Osteoblast (primary cell): ENCODE measurements at places on chromosomes 5 and 9. TPM values are rescaled to one million over a fixed set of nuclear protein-coding genes. Genes with fewer than 3 reads are reported as not detected.
A peak's percentile ranks its signal among the peaks of the same experiment; 100 is the strongest.

FOXD4 gene
- total RNA-seq = 0.29 and 0.36 TPM in 2 replicates

RMRP gene
- total RNA-seq = 88,726 and 110,601 TPM in 2 replicates

CDC20B gene
- not detected in 2 replicates for total RNA-seq

FAM81B gene
- not detected in 2 replicates for total RNA-seq

LECT2 gene
- not detected in 2 replicates for total RNA-seq

C9orf153 gene
- under 0.01 and 0.59 TPM in 2 replicates for total RNA-seq

SPATA9 gene
- total RNA-seq = 0.36 and 1.2 TPM in 2 replicates

IRX1 gene
- 1.4 and 3.2 TPM in 2 replicates for total RNA-seq

TNC gene
- 611 and 664 TPM in 2 replicates for total RNA-seq

FGFR4 gene
- total RNA-seq = 0.29 and 1.1 TPM in 2 replicates

OR2V1 gene
- not detected in 2 replicates for total RNA-seq

NSG2 gene
- total RNA-seq = not detected in 2 replicates

EDIL3 gene
- 366 and 406 TPM in 2 replicates for total RNA-seq

MYOT gene
- not detected in 2 replicates for total RNA-seq

PFN3 gene
- not detected in 2 replicates for total RNA-seq

DNA sequence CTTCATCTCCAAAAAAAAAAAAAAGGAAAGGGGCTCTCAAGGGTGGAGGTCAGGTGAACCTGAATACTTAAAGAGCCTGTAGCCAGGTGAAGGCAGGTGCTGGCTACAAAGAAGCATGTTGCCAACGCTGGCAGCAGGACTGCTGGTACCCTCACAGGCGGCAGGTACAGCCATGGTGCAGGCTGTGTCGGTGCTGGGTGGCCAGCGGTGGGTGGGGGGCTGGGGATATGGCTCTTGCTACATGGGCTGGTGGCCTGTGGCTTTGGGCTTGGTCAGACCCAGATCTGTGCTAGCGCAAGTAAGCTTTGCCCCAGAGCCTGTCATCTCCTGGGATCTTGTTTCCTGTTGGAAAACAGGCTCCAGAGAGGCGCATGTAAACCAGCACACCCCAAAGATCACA is 86.3 kb upstream of the PHYKPL start:
- no peak for DNase-seq

GRCh38 chr5:123207081-123207537 is 118.1 kb downstream of the PRDM6 start:
- DNase-seq = peak; percentile 38

DNA sequence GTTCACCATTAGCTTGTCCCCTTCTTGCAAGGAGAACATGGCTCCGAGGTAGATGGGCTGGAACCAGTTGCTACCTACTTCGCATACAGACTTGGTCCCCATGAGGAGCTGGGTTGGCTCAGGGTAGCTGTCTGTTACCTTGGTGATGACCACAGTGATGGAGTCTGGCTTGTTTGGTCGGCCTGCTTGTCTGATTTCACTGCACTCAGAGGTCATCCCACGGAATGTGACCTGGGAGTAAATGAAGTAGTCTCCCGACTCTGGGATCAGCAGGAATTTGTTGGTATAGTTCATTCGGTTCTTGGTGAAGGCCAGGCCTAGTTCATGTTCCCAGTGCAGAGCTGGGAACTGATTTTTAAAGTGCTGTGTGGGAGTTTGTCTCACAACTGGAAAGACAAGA is 15.3 kb downstream of the TNFSF15 start:
- no peak for DNase-seq

- peak; percentile 49 for DNase-seq
Observed at GRCh38 chr9:4490705-4491625, 697 bp downstream of the SLC1A1 start.

- DNase-seq = peak; percentile 94
Observed at GRCh38 chr5:139651043-139651834, 3.1 kb downstream of the CXXC5 start.

GRCh38 chr5:99034336-99034735 is 105.5 kb upstream of the CHD1 start:
- no peak for DNase-seq

DNA sequence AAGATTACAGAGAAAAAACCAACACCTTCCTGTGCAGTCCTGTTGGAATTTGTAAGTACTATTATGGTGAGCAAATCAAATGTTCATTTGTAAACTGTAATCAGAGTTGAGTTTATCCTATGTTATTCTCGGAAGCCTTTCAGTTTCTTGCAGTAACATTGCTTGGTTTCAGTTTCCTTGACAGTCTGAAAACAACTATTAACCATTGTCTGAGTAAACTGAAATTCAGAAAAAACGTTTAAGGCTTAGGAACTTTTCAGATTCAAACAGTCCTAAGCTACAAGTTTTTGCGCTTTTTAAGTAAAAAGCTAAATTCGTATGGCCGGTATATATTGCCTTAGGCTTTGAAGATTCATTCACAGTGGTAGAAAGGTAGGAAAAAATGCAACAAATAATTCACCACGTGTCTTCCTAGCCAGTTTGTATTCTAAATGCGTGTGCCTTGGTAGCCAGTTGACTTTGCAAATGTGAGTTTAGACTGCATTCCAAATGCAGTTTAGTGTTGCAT is 2.5 kb downstream of the GPBP1 start:
- DNase-seq = peak; percentile 81

GRCh38 chr9:15724612-15725011 is 171.8 kb downstream of the CCDC171 start:
- DNase-seq = no peak

- DNase-seq = no peak
Observed at GRCh38 chr5:96084874-96085506, 123.3 kb upstream of the ELL2 start.

- no peak for DNase-seq
Observed at GRCh38 chr5:171481571-171482433, 62.4 kb downstream of the FGF18 start.

- no peak for DNase-seq
Observed at GRCh38 chr5:143453720-143454119, 50.2 kb upstream of the NR3C1 start.

- no peak for DNase-seq
Observed at GRCh38 chr5:5298068-5298633, 124.3 kb upstream of the ICE1 start.

DNA sequence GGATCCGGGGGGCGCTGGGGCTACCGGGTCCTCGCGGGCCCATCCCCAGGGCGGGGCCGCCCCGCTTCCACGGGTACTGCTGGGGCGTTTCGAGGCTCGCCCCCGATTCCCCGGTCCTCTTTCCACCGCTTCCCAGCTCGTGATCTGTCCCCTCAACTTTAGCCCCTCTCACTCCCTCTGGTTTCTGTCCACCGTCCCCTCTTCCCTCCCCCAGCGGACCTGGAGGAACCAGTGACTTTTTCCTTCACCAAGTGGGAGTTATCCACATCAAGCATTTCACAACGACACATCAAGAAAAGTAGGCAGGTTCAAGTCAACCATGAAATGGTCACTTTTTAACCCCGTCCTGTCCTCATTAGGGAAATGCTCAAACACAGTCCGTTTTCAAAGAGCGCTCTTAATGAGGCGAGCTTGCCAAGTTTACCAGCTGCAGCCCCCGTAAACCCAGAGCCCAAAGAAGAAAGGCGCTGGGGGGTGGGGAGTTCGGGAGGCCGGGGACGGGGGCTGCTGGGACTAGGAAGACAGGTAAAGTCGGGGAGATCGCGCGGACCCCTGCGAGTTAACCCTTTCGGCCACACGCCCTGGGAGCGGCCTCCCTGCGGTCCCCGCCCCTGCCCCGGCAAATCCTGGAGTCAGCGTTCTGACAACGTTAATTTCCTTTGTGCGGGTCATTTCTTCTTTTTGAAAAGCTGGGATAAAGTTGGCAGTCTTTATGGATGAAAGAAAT is 2.1 kb upstream of the NFIB start:
- DNase-seq = peak; percentile 87

DNA sequence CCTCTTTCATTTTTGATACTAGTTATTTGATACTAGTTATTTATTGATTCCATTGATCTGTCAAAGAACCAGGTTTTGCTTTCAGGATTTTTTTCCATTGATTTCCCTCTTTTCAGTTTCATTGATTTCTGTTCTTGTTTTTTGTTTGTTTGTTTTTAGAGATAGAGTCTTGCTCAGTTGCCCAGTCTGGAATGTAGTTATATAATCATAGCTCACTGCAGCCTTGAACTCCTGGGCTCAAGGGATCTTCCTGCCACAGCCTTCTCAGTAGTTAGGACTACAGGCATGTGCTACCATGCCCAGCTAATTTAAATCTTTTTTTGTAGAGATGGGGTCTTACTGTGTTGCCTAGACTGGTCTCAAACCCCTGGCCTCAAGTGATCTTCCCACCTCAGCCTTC is 49.9 kb downstream of the FSD1L start:
- no peak for DNase-seq

DNA sequence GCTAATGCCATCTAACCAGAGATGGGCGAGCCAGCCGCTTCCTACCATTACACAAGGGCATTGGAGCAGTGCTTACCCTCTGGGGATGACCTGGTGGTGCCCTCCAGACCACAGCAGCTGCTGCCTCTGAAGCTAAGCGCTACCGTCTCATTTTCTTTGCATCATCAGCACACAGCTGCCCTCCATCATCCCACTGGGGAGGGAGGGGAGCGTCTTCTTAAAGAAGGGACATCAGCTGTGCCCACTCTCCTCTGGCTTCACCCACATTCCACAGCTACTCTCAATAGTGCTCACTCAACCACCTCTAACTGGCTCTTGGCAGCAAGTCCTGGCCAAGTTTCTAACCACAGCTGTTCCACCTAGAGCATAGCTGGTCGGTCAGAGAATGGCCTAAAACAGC is 503.4 kb downstream of the NFIB start:
- no peak for DNase-seq

GRCh38 chr5:176427971-176428370 is 11.6 kb upstream of the CLTB start:
- peak; percentile 82 for DNase-seq

- DNase-seq = peak; percentile 93
Observed at GRCh38 chr5:55226027-55226933, 835 bp downstream of the MCIDAS start.
